Left kidney (tissue), 8 donors: ENCODE measurements at places on chromosomes 13 and 19. TPM values are rescaled to one million over a fixed set of nuclear protein-coding genes. Genes with fewer than 3 reads are reported as not detected.

DNA sequence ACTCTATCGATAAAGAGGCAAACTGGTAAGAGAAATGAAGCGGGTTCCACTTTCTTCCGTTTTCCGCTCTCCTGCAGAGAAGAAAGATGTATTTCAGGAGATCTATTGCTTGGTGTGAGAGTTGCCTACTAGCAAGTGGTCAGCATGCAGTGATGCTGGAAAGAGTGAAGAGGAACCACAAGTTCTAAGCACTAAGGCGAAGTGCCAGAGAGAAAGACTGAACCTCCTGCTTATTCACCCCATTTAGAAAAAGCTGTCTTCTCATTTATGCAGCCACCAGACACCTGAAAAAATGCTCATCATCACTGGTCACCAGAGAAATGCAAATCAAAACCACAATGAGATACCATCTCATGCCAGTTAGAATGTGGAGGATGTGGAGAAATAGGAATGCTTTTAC lies 78.7 kb upstream of the GPC6 start:
- no peak for DNase-seq

DNA sequence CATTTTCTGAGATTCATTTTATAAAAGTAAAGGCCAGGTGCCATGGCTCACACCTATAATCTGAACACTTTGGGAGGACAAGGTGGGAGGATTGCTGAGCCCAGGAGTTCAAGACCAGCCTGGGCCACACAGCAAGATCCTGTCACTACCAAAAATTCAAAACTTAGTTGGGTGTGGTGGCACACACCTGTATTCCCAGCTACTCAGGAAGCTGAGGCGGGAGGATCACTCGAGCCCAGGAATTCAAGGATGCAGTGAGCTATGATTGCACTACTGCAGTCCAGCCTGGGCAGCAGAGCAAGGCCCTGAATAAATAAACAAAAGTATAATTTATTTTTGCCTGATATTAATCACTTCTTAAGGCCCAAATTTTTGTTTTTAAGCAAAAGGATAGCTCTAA lies 40.5 kb downstream of the DHRS12 start:
- no peak for DNase-seq

DNA sequence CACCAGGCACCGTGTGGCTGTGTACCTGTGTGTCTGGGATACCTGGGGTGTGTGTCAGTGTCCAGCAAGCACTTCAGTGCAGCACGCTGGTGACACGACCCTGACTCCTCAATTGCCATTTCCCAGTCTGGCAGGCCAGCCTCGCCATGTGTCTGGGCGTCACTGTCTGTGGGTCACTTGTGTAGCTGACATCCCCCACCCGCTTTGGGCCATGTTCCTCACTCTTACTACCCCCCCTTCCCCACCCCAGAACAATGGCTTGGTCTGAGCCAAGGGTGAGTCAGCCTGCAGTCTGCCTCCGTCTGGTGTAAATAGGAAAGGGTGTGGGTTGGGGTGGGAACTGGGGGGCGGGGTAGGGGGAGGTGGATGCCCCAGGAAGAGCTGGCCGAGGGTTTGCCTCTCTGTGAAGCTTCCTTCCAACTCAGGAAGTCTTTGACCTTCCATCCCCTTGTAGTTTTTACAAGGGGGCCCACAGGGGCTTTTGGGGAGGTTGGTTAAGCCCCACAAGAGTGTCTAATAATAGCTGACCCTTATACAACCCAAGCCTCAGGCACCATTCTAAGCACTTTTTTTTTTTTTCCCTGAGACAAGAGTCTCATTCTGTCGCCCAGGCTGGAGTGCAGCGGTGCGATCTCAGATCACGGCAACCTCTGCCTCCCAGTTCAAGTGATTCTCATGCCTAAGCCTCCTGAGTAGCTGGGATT lies 17.6 kb downstream of the NOVA2 start:
- DNase-seq = no peak

DNA sequence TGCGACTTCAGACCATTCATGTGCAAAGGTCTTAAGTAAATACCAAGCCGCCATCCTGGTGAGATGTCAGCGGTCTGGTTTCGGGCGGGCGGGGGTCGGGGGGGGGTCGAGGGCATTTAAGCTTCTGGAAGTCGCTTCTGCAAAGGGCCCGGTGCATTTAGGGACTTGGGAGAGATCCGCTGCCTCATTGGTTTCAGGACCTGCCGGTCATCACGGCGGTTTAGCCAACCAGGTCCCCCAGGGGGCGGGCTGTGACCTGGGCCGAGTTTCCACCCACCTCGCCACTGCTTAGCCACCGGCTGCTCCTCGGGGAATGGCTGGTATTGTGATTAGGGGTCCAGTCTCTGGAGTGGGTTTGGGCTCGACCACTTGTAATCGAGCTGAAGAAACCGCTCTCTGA lies 7.8 kb downstream of the ANKLE1 start:
- DNase-seq = peak; percentile 77

DNA sequence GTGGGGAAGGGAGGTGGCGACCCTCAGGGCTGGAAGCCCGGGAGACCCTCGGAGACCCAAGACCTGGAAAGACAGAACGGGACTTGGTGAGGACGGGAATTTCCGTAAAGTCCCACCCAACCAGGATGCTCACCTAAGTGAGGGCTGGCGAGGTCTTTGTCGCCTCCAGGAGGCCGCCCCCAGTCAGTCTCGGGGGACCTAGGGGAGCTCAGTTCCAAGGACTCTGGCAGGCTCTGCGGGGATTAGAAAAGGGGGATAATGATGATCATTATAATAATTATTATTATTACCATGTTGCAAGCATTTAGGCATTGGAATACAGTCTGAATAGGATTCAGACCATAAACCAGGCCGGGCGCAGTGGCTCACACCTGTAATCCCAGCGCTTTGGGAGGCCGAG lies 9.1 kb upstream of the HSD17B14 start:
- DNase-seq = no peak

DNA sequence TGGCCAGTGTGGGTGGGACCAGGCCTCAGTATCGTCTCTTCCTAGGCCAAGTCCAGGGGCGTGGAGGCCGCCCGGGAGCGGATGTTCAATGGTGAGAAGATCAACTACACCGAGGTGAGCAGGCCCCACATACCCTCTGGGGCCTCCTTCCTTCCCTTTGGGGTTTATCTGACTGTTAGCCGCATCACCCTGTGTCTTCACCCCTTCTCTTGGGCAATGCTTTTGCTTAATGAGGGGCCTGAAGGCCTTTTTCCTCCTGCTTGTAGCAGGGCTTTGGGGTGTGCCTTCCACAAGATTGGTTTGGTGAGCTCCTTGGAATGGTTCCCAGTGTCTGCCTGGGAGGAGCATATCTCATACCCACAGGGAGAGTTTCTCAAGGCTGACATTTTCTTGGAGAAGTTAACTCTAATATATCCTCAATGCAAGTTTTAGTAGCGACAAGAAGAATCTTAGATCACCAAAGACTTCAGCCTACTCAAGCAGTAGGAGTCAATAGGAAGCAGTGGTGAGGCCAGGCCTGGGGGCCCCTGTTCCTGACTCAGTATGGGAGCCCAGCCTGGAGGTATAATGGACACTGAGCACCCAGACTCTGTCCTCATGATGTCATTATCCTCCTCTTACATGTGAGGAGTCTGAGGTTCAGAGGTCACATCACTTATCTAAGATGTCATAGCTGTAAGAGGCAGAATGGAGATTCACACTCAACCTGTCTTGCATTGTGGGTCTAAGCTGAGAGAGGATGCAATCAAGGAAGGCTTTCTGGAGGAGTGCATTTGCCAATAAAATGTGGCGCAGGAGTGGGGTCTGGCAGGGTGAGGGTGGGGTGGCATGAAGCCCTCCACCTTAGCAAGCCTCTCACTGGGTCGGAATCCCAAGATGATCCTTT lies 2.0 kb downstream of the GPI start:
- no peak for DNase-seq

GRCh38 chr19:24159707-24160106 lies 72.7 kb downstream of the ZNF254 start:
- DNase-seq = peak; percentile 22

DNA sequence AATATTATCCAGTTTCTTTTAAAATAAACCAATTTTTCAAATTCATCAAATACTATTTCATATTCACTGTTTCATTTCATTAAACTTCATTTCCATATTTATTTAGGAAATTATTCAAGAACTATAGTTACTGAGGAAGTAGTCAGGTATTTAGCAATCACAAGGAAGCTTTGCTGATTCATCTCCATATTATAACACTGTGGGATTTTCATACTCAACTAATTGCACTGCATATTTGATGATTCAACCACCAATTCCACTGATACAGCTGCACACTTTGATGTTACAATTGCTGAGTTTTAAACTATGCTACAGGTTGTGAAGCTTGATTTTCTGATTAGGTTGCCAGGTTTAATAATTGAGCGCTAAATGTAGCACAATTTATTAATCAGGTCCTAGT lies 556.8 kb upstream of the SLITRK1 start:
- no peak for DNase-seq

DNA sequence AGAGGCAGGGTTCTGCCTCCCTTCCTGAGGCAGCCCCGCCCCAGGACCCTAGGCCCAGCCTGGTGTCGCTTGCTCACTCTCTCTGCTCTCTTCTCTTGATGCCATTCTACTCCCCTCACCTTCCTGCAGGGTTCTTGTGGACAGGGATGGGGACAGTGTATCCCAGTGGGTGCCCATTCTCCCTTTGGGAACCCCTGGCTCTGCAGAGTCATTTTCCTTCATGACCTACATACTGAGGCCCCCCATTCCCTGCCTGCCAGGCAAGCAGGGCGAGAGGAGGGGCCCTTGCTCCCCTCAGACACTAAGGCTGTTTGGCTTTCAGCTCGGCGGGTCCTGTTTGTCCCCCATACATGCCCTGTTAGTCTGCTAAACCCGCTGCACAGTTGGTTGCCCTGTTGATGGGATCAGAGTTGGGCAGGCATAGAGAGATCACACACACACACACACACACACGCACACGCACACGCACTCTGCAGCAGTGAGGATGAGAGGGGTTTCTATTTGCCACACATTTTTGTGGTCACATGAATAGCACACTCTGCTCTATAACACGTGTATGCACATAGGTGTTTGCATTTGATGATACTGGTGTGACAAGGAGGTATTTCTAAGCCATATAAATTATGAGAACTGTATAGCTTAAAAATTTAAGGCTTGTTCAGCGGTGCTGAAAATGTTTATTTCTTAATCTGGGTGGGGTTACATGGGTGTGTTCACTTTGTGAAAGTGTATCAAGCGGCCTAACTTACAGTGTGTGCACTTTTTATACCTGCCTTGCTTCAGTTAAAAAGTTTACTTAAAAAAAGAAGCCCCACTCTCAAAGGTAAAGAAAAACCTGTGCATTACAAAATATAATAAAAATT lies 20.3 kb downstream of the NFIX start:
- DNase-seq = no peak

- DNase-seq = no peak
Measured at GRCh38 chr13:72400856-72401255, 326.6 kb downstream of the MZT1 start.

- DNase-seq = no peak
Measured at GRCh38 chr19:811506-812048, 10.2 kb downstream of the PLPPR3 start.

DNA sequence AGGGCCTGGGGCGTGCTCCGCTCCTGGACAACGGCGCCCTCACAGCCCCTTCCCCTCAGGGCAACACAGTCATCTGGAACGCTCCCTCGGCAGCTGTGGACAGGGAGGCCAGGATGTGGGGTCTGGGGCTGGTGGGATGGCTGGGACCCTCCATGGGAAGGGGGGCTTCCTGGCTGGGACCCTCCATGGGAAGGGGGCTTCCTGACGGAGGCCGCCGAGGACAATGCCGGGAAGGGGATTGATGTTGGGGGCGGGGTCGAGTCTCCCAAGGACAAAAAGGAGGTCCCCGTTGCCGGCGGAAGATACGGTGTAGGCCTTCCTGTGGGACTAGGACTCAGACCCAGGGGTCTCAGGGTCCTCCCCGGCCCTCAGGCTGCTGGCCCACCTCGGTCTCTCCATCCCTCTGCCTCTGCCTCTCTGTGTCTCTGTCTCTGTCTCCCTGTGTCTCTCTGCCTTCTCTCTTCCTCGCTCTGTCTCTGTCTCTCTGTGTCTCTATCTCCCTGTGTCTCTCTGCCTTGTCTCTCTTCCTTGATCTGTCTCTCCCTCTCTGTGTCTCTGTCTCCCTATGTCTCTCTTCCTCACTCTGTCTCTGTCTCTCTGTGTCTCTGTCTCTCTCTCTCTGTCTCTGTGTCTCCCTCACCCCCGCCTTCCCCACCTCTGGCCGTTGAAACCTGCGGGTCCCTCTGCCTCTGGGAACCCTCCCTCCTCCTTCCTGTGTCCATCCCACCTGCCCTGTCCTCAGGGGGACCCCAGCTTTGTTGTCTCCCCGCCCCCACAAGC lies 2.7 kb upstream of the MADCAM1 start:
- DNase-seq = no peak

The RNASEH2A gene
- 35.1 TPM for polyA plus RNA-seq

The SUPT5H gene
- 150 TPM for polyA plus RNA-seq

The ZNF761 gene
- polyA plus RNA-seq = 21.9 TPM

The MARK4 gene
- 41.7 TPM for polyA plus RNA-seq
